Left ventricle myocardium superior (tissue), 1 donor: ENCODE measurements at places on chromosomes 13 and 19. TPM values are rescaled to one million over a fixed set of nuclear protein-coding genes. Genes with fewer than 3 reads are reported as not detected.
A peak's percentile ranks its signal among the peaks of the same experiment; 100 is the strongest.

Gene ZNF285
- 5.5 TPM for total RNA-seq

Gene MBD3L4
- total RNA-seq, result not detected

DNA sequence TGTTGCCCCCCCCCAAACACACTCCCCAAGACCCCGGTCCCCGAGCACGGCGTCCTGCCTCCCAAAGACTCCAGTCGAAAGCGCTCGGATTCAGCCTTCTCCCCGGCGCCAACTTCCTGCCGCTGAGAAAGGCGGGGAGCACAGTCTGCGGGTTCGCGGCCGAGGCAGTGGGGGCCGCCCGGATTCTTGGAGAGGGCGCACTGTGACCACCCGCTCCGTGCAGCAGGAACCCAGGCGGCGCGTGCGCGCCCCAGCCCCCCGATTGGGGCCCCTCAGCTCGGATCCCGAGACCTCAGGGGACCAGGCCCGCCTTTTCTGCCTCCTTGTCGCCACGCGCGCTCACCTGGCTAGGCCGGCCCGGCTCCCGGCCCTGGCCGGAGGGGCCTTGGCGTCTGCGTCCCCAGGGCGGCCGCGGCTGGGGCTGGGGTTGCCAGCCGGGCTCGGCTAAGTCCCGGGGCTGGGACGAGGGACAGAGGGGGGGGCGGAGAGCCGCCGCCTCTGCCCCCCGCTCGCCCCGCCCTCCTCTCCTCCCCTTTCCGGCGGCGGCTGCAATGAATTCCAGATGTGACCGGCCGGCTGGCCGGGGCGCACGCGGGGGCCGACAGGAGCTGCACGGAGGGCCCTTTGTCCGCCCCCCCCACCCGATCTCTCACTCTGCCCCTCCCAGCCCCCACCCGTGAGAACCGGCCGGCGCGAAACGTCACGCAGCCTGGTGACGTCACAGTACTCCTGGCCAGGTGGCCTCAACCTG is at the start of gene S1PR2:
S1PR2 (minus strand) TSS at position 471 of the 751 bp plus-strand sequence. CDS start 6,426 bp downstream, outside the sequence.
- peak; percentile 90 for DNase-seq

DNA sequence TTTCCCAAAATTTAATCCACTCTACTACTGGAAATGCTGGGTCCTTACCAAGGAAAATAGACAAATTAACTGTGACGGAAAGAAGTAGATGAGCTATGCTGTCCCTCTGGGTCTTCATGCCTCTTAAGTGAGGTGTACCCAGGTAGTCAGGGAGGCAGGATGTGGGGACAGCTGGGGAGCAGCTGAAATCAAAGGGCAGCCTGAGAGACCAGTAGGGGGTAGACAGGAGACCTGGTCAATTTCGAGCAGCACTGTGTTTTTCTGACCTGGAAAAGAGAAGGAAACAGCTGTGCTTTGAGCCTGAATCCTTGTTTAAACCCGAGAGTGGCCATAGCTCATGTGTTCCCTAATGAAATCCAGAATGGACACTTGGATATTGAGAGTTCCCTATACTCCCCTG is 587.3 kb downstream of the EFNB2 start:
- DNase-seq, result no peak

DNA sequence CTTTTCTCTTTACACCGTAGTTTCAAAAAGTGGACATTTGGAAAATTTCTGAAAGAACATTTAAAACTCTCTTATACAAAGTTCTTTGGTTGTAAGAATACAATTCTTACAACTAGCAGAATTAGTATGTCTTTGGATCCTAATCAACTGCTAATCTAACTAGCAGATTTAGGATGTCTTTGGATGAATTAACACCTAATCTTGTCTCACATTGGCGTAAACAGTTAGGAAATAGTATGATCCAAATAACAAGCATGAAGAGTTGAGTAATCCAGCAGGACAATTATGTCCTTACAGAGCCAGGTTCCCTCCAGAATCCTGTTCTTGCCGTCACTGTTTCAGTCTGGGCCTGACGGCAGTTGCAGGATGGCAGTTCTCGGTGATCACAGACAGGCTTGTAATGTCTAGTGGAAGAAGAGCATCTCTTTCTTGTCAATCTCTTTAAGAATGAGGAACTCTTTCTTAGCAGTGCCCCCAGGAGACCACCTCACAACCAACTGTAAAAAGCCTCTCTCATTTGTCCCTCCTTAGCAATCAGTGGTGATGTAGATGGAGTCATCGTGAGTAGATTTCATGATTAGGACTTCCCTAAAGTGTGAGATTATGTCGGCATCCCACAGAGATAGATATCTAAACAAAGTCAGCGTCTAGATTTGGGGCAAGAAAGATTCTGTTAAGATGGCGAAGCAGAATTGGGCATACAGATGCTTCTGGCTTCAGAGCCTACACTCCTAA is 5.7 kb upstream of the TNFSF13B start:
- no peak for DNase-seq

GRCh38 chr13:74557870-74558269 is 423.7 kb upstream of the KLF12 start:
- DNase-seq, result no peak

- no peak for DNase-seq
Measured at GRCh38 chr13:37123337-37123736, 17.9 kb upstream of the CSNK1A1L start.

DNA sequence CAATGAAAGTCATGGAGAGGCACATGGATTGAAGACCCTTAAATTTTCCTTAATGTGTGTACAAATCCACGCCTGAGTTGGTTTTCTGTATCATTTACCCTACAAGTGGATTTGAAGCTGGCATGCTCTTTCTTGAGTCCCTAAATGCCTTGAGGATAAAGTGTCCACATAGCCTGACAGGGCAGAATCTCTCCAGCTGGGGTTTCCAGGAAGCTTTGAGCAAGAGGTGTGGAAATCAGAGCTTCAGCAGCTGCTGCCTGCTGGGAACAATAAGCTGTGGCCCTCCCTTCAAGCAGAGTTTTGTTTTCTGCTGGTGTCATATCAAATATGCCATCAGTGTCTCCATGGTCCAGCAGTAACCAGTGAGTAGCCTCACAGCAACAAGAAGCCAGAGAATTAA is 120.3 kb upstream of the SERTM1 start:
- DNase-seq, result no peak

- no peak for DNase-seq
Measured at GRCh38 chr13:42747399-42747873, 33.9 kb upstream of the FAM216B start.

GRCh38 chr19:12496480-12496879 is 11.9 kb upstream of the ZNF709 start:
- DNase-seq, result no peak

DNA sequence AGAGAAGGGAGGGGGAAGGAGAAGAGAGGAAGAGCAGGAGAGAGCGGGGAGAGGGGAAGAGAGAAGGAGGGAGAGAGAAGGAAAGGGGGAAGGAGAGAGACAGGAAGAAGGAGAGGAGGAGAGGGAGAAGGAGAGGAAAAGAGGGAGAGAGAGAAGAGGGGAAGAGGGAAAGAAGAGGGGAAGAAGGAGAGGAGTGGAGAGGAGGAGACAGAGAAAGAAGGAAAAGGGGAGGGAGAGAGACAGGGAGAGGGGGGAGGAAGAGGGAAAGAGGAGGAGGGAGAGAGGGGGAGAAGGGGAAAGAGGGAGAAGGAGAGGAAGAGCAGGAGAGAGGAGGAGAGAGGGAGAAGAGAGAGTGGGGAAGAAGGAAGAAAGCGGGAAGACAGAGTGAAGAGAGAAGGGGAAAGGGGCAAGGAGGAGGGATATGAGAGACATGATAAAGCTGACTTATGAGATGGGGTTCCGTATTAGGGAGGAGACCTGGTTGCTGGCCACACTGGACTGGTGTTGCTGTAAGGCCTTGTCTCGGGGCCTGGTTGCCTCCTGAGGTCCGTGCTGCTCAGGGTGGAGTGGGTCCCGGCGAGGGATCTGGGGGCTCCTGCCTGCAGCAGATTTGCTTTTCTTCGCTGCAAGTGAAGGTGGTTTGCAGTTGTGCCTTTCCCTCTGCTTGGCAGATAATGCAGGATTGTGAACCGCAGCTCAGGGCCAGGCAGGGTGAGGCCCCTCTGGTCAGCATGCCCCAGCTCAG is 139.5 kb downstream of the TEX29 start:
- no peak for DNase-seq

- no peak for DNase-seq
Measured at GRCh38 chr13:99376924-99377323, 69.7 kb upstream of the GPR183 start.

DNA sequence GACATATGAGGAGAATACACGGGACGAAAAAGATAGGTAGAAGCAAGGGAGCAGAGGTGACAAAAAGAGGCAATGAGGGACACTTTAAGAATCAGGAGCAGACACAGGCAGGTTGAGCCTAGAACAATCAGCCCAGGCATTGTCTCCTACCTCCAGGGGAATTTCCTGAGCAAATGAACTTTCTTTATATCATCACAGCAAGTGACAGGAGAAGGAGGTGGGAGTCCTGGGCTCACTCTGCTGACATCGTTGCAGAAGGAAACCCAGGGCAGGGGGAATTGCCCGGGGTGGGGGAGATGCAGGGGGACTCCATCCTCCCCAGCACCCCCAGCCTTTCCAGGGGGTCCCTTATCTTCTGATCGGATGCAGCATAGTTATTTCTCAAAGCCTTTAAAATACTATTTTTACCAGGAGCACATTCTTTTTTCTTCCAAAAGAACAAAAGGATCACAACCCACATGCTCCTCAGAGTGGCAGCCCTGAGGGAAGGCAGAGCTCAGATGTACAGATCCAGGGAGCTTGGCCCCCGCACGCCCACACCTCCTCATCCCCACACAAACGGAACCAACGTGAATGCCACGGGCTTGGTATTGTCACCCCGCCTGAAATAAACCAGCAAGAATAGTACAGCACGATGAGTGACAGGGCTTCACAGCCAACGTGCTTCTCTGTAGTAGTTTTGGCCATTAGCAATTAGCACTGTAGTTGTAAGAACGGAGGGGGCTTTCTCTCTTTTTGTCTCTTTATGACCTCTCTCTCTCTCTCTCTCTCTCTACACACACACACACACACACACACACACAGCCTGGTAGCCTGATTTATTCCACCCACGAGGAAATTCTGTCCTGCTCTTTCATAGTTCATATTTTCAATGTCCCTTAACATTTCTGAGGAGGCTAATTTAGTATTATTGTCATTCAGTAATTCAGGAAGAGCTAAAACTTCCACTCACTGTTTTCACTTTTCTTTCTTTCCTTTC is 169.5 kb upstream of the UBL3 start:
- DNase-seq, result no peak

GRCh38 chr19:13937479-13938300 is 527 bp downstream of the PODNL1 start:
- no peak for DNase-seq
